ENCODE measurements at places on chromosomes 5 and 9.

GRCh38 chr9:126222363-126222834 is 104.2 kb upstream of the MVB12B start:
- no peak for DNase-seq

DNA sequence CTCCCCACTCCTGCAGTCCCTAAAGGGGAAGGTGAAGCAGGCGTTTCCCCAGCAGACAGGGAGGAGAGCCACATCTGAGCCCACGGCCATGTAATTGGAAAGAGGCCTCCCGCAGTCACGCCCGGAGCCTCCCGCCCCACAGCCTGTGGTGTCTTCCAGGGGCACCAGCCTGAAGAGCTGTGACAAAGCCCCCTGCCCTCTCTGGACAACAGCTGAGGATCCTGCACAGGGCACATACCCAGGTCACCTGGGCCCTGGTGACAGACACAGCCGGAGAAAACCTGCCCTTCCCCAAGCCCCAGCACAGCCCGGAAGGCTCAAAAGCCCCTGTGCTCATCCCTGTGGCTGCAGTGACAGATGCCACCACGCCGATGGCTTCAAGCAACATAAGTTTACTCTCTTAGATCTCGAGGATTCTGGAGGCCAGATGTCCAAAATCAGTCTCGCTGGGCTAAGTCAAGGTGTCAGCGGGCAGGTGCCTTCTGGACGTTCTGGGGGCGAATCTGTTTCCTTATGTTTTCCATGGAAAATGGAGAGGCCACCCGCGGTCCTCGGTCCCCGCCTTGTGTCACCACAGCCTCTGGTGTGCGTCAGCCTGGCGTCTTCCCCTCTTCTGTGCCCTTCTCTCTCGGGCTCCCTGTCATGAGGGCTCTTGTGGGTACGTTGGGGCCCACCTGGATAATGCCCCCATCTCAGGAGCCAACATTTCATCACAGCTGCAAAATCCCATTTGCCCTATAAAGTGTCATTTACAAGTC is 71.5 kb downstream of the PSMB7 start:
- no peak for DNase-seq

DNA sequence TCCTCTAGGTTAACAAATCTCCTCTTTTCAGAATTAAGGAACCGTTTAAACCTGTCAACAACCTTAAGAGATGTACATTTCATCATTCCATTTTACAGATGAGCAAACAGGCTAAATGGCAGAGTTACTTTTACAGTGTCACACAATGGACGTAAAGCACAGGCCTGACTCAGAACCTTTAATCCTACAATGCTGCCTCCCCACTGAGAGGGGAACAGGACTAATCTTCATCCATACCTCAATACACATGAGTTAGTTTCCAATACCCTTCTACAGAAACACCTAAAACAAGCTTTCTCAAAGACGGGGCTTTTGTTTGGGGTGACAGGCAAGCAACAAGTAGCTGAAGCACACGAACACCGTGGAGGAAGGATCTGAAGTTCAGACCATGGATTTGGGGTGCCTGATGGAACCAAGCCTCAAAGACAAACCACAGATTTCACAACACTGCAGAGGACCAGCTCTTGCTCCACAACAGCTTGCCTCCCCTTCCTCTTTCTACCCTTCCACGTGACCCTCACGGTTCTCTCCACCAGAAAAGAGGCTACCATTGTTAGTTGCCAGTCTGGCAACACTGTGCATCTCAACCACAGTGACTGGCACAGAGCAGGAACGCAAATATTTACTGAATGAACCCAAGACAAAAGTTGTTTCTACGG is 1.8 kb downstream of the RNF130 start:
- no peak for DNase-seq

DNA sequence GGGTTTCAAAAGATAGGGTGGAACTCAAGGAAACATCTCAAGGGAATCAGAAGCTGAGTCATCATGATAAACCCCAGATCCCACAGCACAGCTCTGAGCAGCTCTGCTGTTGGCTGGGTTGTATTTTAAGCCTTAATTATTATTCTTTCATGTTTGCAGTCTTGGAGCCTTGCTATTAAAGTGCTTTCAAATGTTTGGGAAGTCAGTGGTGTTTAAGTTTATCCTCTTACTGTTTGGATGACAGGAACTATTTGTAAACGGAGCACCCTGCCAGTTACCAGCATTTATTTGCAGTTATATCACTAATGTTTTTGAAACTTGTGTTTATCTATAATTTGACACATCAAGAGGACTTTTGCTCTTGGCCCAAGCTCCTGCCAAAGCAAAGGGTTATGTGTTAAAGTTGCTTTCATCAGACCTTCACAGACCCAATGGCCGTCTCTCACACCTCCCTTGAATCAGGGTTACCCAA is 141.1 kb upstream of the SPDL1 start:
- DNase-seq = no peak

- DNase-seq = no peak
Measured at GRCh38 chr5:148938522-148938882, 112.1 kb downstream of the ADRB2 start.

GRCh38 chr9:86445671-86446070 is 91.5 kb upstream of the TUT7 start:
- DNase-seq = no peak

GRCh38 chr9:130927995-130928900 is 10.8 kb downstream of the FIBCD1 start:
- DNase-seq = no peak

DNA sequence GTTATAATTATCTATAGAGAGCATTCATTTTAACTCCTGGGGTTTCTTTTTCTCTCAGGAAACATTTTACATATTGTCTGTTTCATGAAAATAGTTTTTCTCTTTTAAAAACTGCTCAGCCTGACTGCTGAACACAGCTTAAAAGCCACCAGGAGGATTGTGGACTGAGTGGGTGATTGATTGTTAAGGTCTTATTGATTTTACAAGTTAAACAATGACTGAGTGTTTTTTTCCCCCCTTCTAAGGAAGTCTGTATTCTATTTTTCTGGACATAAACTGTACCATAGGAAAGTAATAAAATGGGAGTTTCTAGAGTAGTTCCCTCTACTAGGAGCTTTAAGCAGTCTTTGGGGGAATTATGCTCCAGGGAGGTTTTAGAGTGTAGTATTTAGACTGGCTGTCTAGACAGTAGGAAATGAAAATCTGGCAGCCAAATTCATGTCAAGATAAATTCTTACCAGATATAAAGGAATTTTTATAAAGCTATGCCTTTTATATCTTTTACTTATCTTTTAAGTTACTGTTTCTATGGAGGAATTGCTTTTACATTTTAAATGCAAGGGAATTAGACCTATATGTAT is 463.9 kb downstream of the PRR16 start:
- DNase-seq = no peak

GRCh38 chr5:95216136-95216955 is 68.5 kb downstream of the MCTP1 start:
- DNase-seq = no peak

GRCh38 chr9:110007477-110008270 is 200.3 kb downstream of the C9orf152 start:
- DNase-seq = no peak

GRCh38 chr5:124192716-124193115 is 553.7 kb downstream of the ZNF608 start:
- no peak for DNase-seq

DNA sequence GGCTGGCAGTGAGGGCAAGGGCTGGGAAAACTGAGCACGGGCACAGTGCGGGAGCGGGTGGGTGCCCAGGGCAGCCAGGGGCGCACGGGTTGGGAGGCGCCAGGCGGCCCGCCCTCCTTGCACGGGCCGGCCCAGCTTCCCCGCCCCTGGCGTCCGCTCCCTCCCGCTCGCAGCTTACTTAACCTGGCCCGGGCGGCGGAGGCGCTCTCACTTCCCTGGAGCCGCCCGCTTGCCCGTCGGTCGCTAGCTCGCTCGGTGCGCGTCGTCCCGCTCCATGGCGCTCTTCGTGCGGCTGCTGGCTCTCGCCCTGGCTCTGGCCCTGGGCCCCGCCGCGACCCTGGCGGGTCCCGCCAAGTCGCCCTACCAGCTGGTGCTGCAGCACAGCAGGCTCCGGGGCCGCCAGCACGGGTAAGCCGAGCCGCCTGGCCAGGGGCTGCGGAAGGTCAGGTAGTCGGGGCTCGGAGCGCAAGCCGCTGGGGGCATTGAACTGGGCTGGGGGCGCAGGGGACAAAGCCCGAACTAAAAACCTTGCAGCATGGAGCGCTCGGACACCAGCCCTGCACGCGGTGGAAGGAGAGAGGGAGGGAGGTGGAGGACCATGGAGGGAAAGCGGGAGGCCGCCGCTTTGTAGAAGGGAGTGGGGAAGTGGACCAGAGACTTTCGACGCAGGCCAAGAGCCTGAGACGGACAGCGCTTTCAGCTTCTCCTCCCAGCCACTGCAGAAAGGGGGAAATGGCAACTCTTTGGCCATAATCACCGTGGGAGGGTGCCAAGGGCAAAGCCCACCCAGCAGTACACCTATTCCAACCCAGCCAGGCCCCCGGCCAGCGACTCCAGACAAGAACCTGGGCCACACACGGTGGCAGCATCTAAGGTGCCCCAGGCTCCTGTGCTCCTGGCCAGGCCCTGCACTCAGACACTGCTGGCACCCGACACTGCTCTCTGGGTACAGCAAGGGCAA is at the start of gene TGFBI:
TSS of gene TGFBI (plus strand) at position 207 of the 961 bp plus-strand sequence. CDS start at position 275, 68 bp downstream.
- DNase-seq = no peak

GRCh38 chr9:109115931-109116526 is 3.7 kb downstream of the TMEM245 start:
- DNase-seq = no peak

DNA sequence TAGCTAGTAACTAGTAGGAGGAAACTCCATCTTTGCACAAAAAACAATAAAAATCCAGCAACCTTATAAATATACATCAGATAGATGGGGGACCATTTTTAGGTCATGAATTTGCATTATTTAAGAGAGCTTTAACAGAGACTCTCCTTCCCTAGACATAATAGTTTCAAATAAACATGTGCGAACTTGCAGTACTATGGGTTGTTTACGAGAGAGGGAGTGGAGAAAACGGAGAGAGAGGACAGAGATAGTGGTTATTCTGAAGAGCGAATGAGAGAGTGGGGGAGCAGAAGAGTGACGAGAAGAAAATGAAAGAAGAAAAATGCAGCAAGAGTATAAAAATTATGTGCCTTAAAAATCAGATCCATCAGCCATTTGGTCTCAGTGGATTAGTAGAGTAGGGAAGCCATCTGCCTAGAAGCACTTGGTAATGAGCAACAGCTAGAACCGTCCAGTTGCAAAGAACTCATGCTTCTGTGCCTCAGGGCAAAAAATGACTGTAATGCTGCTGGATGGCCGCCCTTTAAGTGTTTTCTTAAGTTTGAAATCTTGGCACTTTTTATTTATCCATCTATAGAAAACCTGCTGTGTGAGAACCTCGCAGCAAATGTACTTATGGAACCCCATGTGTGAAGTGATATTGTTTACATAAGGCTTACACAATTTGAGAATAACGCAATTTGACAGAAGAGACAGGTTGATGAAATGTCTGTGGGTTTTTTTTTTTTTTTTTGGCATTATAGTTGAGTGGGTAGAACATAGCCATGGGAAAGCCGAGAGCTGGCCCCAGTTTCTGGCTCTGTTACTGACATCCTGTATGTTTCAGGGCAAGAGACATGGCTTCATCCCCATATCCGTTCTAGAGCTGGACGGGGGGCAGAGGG is 95.6 kb upstream of the ZNF608 start:
- DNase-seq = no peak

- no peak for DNase-seq
Measured at GRCh38 chr5:5643481-5643880, 221.0 kb downstream of the ICE1 start.

DNA sequence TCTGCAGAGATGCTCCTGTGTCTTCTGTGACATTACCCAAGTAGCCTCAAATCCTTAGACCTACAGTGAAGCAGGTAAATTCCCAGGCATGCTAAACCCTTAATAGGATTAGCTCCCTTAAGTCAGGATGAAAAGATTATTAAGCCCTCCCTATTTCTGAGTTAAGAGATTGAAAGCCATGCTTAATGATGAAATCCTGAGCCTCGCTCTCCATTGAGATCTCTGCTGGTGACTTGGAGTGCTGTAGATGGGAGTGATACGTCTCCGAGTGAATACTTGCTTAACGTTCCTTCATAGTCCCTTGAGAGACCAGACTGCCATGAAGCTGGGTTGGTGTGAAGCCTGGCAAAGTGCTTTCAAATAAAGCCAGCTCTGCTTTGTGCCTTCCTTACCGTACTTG is 34.2 kb downstream of the AOPEP start:
- DNase-seq = no peak

DNA sequence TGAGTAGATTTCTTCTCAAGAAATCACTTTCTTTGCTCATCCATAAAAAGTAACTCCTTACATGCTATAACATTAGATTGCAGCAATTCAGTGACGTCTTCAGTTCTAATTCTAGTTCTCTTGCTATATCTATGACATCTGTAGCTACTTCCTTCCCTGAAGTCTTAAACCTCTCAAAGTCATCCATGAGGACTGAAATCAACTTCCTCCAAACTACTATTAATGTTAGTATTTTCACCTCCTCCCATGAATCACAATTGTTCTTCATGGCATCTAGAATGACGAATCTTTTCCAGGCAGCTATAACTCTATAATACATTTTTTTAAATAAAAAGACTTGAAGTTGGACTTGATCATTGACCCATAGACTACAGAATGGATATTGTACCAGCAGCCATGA is 46.2 kb upstream of the PRRC1 start:
- no peak for DNase-seq

- DNase-seq = no peak
Measured at GRCh38 chr9:81915801-81916505, 12.3 kb upstream of the SPATA31D4 start.

DNA sequence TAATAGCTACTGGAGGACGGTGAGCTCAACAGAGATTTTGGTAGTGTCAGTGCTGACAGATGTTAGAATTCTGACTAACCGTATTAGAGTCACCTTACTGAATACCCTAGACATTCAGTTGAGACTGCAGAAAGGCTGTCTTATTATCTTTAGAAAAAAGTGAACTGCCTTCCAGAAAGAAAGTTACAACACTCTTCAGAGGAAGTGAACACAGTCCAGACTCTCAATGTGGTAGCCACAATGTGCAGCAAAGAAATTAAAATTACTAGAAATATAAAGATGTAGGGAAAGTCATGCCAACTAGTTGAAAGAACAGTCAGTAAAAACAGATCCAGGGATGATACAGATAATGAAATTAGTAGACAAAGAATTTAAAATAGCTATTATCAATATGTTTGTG is 47.1 kb upstream of the COL15A1 start:
- DNase-seq = no peak

DNA sequence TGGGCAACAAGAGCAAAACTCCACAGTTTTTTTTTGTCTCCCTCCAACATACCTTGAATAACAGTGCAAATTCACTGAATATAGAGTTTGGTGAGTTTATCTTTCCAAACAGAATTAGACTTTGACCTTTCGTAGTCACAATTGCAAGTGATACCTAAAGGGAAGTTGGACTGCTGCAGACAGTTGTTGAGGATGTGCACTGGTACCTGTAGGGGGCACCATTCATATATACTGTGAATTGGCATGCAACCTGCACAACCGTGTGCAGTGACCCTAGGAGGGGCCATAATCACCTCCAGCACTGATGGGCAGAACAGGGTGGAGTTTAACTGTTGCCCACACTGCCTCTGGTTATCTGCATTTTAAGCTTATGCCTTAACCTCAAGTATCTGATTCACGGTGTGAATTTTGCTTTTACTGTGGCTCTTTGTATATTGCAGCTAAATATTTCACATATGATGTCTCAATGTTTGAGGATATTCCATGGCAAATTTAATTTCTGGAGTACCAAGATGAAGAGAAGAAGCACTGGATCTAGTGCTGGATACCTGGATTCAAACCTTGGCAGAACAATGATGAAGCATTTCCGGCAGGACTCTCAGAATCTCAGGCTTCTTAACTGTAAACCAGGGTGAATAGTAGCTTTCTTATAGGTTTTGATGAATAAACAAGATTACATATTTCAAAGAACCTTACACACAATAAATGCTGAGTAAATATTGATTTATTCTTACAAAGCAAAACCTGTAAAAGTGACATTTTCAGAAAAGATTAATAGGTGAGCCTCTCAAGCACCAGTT is 144.3 kb downstream of the ACTBL2 start:
- DNase-seq = no peak
